Purkinje cell (primary cell): ENCODE measurements at places on chromosomes 11 and 22. TPM values are rescaled to one million over a fixed set of nuclear protein-coding genes. Genes with fewer than 3 reads are reported as not detected.

The HMOX1 gene
- not detected in 2 replicates for polyA plus RNA-seq

The PRG3 gene
- not detected in 2 replicates for polyA plus RNA-seq

The GRAMD1B gene
- 20.7 and 30.0 TPM in 2 replicates for polyA plus RNA-seq

The OR51B5 gene
- polyA plus RNA-seq, result 0.54 TPM in 1 of 2 replicates, not detected in the other

The GGTLC2 gene
- polyA plus RNA-seq, result not detected in 2 replicates

The NFAM1 gene
- polyA plus RNA-seq, result 0.21 TPM in 1 of 2 replicates, not detected in the other

The ELF5 gene
- polyA plus RNA-seq, result not detected in 2 replicates

The ARHGEF17 gene
- 6.8 and 9.3 TPM in 2 replicates for polyA plus RNA-seq

The GLYAT gene
- polyA plus RNA-seq, result not detected in 2 replicates

The PCNX3 gene
- 0.74 and 1.5 TPM in 2 replicates for polyA plus RNA-seq

The IL10RA gene
- polyA plus RNA-seq, result not detected in 2 replicates

The MAP6 gene
- 115 and 139 TPM in 2 replicates for polyA plus RNA-seq

The OR5B21 gene
- not detected in 2 replicates for polyA plus RNA-seq

The LARGE2 gene
- not detected in 2 replicates for polyA plus RNA-seq

The TMEM25 gene
- polyA plus RNA-seq, result 41.0 and 52.2 TPM in 2 replicates

The PARVA gene
- polyA plus RNA-seq, result 11.5 and 14.0 TPM in 2 replicates

The C11orf52 gene
- polyA plus RNA-seq, result 1.7 TPM in 1 of 2 replicates, not detected in the other

The NLRP14 gene
- polyA plus RNA-seq, result 0.07 TPM in 1 of 2 replicates, not detected in the other

The MICAL2 gene
- polyA plus RNA-seq, result 18.8 and 88.5 TPM in 2 replicates

The NCR3LG1 gene
- polyA plus RNA-seq, result 0.45 and 0.66 TPM in 2 replicates

The JAML gene
- not detected in 2 replicates for polyA plus RNA-seq

The SCGB1C1 gene
- polyA plus RNA-seq, result not detected in 2 replicates

The GGTLC3 gene
- 0.32 TPM in 1 of 2 replicates, not detected in the other for polyA plus RNA-seq

The ASRGL1 gene
- 24.4 and 39.7 TPM in 2 replicates for polyA plus RNA-seq

The DEPDC5 gene
- polyA plus RNA-seq, result 23.1 and 40.7 TPM in 2 replicates

The C22orf42 gene
- polyA plus RNA-seq, result not detected in 2 replicates

The NTM gene
- polyA plus RNA-seq, result 204 and 320 TPM in 2 replicates

The TMEM45B gene
- polyA plus RNA-seq, result not detected in 2 replicates

The FGF4 gene
- polyA plus RNA-seq, result not detected in 2 replicates

The USP2 gene
- polyA plus RNA-seq, result 7.3 and 11.7 TPM in 2 replicates

The HTR3B gene
- polyA plus RNA-seq, result not detected in 2 replicates

The SPCS2 gene
- 470 and 602 TPM in 2 replicates for polyA plus RNA-seq

The TRIM48 gene
- not detected in 2 replicates for polyA plus RNA-seq

The KRTAP5-7 gene
- 2.5 TPM in 1 of 2 replicates, not detected in the other for polyA plus RNA-seq

The ELFN2 gene
- polyA plus RNA-seq, result 0.14 and 0.19 TPM in 2 replicates

The PDE2A gene
- polyA plus RNA-seq, result 4.7 and 6.0 TPM in 2 replicates

The FIBP gene
- polyA plus RNA-seq, result 37.0 and 67.8 TPM in 2 replicates

The RAB3IL1 gene
- polyA plus RNA-seq, result 0.14 and 0.15 TPM in 2 replicates

The SYT7 gene
- 18.3 and 23.6 TPM in 2 replicates for polyA plus RNA-seq

The TMEM191C gene
- 1.7 and 4.4 TPM in 2 replicates for polyA plus RNA-seq

The NAV2 gene
- 0.36 and 0.90 TPM in 2 replicates for polyA plus RNA-seq

The POTEH gene
- not detected in 2 replicates for polyA plus RNA-seq

The ZNF215 gene
- polyA plus RNA-seq, result 6.3 and 9.3 TPM in 2 replicates

The MYO7A gene
- not detected in 2 replicates for polyA plus RNA-seq

The CFAP300 gene
- polyA plus RNA-seq, result 1.7 and 8.3 TPM in 2 replicates

The RNF215 gene
- 0.75 and 2.5 TPM in 2 replicates for polyA plus RNA-seq

The ABCC8 gene
- polyA plus RNA-seq, result 43.7 and 48.2 TPM in 2 replicates

The PYGM gene
- 0.69 and 1.4 TPM in 2 replicates for polyA plus RNA-seq

The PAMR1 gene
- not detected in 2 replicates for polyA plus RNA-seq

The CHADL gene
- 0.28 and 0.65 TPM in 2 replicates for polyA plus RNA-seq

The RAB38 gene
- not detected in 2 replicates for polyA plus RNA-seq
